WERI-Rb-1 (cell line): ENCODE measurements at places on chromosomes 1 and 21.

GRCh38 chr1:165768513-165769394 lies at the start of gene TMCO1:
TMCO1 (minus strand) TSS chr1:165768868; CDS start chr1:165768751, 117 bp downstream.
- DNase-seq: peak; percentile 95

- no peak for DNase-seq
Measured at GRCh38 chr1:161091093-161091492, 1.7 kb upstream of the NECTIN4 start.

GRCh38 chr1:93180723-93181613 lies at the start of gene CCDC18:
CCDC18 (plus strand) TSS chr1:93180724; CDS start chr1:93183362, 2,638 bp downstream.
- no peak for DNase-seq

DNA sequence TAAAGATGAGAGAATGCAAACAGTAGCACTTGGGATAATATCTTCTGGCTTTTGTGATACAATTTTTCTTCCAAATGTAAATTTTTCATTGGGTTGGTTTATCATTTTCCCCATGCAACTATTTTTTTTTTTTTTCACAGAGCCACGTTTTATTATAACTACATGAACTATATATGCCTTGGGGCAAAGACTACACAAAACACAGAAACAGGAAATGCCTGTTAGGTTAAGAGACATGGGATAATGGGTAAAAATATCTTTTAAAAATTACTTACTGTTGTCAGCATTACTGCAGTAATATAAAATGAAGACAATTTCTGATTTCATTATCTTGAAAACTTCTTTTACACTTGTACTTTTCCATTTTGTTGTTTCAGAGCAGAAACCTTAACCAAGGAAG lies 74.6 kb downstream of the DISP1 start:
- DNase-seq: no peak

DNA sequence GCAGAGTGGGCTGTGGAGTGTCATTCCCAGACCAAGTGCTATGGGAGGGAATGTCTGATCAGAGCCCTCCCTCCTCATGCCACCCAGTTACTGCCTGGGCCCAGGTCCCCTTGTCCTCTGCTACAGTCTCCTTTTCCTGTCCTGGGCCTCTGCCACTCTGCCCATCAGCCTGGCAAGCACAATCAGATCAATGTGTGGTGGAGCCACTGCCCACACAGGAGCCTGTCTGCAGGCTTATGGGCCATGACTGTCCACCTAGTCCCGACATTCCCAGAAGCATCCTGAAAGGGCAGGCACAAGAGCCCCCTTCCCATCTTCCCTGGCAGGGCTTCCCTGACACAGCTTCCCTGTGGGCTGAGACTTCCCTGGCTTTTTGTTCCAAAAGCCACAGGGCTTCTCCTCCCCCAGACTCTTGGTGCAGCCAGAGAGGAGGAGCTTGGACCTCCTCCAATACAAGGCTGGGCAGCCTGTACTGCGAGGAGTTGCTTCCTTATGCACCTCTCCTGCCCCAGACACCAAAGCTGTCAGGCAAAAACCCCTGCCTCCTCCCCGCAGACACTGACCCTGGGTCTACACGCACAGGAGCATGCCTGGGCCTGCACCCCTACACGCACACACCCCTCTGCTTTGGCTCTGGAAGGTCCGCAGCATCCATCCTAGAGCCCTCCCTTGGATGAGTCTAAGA lies 29.2 kb upstream of the CNTN2 start:
- DNase-seq: no peak

DNA sequence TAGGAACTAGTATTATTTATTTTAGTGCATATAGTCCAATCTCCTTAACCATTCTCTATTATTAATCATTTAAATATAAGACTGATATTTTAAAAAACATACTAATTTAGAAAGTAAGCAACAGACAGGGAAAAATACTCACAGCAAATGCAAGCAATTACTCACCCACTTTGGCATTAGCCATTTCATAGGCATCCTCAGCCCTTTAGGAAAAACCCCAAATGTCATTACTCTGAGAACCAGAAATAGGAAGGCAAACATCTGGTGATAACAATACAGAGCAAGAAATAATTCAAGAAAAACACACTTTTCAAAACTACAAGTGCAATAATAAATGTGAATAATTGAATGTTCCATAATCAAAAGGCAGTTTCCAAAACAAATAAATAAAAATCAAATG lies 545.1 kb downstream of the PLPP3 start:
- DNase-seq: no peak

GRCh38 chr1:201286445-201286844 lies 3.1 kb downstream of the PKP1 start:
- DNase-seq: no peak

DNA sequence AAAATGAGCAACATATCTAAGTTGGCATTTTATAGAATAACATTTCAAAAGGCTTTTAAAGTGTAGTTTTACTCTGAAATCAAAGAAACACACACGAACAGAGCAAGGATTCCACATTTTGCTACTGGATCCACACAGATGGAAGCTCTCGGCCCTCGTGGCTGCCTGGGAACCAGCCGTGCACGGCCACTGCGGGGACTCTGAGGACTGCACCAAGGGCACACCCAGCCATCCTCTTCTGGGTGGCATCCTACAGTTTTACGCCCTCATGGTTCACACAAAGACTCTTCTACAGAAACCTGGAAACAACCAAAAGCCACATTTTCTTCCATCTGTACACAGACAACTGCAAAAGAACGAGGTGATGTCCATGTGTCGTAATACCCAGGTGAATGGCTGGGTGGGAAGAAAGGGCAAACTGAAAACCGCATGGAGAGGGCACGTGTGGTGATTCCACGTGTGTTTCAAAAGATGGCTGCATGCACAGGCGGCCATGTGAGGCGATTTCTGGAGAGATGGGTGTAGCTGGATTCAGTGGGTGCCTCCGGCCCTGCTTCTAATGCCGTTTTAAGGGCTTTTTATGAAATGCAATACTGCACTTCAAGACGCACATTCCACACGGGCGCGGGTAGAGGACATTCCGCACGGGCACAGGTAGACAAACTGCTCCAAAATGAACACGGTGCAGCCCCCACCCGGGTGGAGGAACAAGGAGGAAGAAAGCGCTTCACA lies 8.1 kb downstream of the POFUT2 start:
- peak; percentile 6 for DNase-seq

- DNase-seq: no peak
Measured at GRCh38 chr1:12643785-12644184, at the start of gene AADACL4. AADACL4 (plus strand) TSS chr1:12644085; CDS start chr1:12644547, 462 bp downstream.

DNA sequence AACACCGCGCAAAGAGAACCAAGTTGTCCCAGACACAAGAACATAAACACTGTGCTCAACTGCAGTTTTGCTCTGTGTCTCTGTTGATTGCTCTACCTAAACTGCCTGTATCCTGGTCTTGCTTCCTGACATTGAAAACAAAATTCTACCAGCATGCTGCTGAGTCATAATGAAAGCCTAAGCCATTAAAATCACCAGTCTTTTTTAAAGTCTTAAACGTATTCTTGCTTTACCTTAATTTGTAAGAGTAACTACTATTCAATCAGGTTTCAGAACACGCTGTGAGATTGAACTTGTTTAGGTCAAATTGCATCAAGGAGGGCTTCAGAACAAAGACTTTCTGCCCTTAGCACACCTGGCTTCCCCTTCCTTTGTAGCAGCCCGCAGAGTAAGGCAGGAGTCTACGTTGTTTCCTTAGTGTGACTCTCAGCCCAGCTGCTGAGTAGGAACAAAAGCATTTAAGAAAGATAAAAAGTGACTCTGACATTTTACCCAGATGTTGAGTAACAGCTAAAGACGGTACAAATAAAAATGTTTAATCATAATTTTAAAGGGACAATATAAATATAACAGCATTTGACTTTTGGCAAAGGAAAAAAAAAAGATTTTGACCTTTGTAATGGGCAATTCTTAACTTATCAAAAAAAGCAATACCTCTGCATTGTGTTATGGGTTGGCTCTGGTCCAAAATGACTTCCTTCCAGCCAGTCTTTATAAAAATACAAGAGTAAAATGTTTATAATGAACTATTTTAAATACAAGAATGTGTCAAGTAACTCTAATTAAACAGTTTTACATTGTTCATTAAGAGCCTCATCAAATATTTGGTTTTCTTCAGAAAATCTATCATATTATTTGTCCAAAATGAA lies 186.9 kb upstream of the ADGRL4 start:
- no peak for DNase-seq

DNA sequence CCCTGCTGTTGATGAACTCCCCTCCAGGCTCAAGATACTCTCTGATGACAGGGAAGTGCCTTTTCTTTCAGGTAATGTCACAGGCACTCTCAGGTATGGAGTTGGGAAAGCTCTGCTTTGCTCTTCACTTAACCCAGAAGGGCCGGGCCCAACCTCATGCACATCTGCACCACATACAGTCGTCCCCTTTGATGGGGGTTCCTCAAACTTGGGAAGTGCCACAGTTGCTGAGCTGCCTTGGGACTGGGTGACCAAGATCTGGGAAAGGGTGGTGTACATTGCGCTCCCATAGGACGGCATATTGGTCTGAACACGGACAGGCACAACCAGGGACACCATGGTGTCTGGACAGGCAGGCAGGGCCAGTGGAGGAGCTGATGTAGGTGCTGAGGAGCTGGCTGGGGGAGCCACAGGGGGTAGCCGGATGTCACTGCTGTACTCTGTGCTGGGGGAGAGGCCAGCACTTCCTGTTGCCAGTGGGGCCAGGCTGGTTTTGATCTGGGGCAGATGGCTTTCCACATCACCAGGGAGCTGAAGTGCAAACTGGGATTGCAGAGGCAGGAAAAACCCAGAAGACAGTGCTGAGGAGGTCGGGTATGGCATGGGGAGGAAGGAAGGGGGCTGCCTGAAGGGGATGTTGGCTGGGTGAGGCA lies 96.2 kb upstream of the EDN2 start:
- DNase-seq: no peak

DNA sequence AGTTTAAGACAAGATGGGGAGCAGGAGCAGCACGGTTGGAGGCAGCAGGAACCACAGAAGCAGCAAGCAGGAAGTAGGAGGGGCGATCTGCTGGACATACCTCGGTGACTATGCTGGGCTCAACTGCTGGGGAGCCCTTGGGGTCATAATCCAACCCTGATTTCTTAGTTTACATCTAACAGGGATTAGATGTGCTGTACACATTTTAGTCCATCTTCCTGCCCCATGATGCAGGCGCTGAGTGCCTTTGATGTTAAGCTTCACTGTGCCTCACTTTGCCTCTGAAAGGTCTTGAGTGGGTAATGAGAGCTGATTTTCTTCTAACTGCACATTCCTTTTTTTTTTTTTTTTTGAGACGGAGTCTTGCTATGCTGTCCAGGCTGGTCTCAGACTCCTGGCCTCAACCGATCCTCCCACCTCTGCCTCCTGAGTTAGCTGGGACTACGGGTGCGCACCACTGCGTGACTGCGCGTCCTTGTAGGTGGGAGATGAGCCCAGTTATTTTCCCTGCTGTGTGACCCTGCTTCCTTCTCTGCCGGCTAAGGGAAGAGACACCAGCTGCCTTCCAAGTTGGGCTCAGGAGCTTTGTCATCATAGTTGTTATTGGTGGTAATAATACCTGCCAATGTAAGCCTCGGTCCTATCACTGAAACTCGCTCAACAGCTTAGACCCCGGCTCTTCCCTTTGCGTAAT lies 1.1 kb upstream of the RCAN3 start:
- no peak for DNase-seq

- DNase-seq: no peak
Measured at GRCh38 chr1:115496904-115497527, 144.8 kb upstream of the VANGL1 start.

- no peak for DNase-seq
Measured at GRCh38 chr1:183125279-183125999, 60.6 kb upstream of the LAMC2 start.

DNA sequence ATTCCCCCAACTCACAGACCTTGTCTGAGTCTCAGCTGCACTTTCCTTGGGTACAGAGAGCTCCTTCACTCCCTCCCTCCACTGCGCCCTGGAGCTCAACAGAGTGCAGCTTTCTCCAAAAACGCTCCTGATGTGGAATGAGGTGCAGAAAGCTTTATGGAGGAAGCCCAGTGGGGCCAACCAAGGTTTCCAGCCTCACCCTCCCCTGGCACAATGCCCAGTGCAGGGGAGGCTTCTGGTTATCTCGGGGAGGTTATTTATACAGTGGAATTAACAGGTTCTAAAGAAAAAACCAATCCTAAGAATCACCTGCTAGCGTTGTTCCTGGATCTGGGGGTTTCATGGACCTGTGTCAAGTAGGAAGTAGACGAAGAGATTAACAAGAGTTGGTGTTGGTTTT lies at the start of gene ITLN1:
TSS of gene ITLN1 (minus strand) at position 139 of the 400 bp plus-strand sequence. CDS start 303 bp downstream, outside the sequence.
- DNase-seq: no peak

- DNase-seq: no peak
Measured at GRCh38 chr1:3995141-3995780, 95.2 kb upstream of the C1orf174 start.

GRCh38 chr21:32957545-32957944 lies 68.2 kb upstream of the OLIG2 start:
- DNase-seq: no peak

DNA sequence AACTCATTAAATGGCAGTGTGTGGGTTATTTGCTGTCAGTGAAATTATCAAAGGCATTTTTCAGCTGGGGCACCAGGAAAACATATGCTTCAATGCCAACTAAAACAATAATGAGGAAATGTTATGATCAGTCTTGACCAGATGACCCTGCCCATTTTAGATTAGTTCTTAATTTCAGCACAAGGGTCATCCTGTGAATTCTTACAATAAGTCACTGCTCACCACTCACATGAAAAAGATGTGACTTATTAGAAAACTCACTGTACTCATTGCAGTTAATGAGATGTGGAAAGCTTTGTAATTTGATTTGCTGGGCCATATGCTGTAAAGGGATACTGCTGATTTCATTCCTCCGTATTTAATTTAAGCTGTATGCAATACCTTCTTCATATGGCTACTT lies 178.5 kb upstream of the LMO4 start:
- no peak for DNase-seq

DNA sequence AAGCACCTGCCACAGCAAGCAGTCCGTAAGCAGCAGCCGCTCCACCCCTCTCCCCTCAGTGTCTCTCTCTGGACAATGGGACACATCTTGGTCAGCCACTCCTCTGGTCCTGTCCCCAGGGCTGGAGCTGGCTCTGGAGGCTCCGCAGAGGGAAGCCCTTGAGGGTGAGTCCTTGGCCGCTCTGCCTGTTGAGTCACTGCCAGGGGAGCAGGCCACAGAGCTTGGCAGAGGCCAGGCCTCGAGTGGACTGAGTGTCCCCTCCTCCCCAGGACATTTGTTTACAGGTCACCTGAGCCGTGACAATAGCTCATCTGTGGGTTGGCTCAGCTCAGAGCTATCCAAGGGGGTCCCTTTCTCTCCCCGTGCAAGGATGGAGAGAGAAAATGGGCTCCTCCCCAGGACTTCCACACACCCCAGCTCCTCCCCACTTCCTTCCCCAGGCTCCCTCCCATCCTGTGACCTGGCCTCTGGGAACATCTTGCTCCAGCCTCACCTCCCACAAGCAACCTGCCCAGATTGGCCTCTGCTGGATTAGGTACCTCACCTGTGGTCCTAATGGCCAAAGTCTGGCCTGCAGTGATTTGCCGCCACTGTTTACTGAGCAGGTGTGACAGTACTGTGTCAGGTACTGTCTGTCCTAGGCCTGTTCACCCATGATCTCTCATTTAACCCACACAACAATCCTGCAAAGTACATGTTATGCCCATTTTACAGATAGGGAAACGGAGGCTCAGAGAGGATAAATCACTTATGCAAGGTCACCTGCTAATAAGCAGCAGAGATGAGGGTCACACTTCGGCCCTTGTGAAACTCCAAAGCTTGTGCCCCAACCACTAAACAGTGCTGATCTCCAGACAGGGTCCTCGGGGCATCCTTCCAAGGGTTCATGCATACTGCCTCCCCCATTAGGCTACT lies 4.8 kb downstream of the FAM131C start:
- no peak for DNase-seq

- peak; percentile 94 for DNase-seq
Measured at GRCh38 chr1:154669464-154670282, 61.7 kb upstream of the ADAR start.

- DNase-seq: peak; percentile 33
Measured at GRCh38 chr1:159171688-159172501, 480 bp downstream of the CADM3 start.
